ENCODE measurements at places on chromosomes 12 and 14.

- no peak for DNase-seq
Observed at GRCh38 chr12:129394177-129394825, 509.5 kb downstream of the TMEM132D start.

DNA sequence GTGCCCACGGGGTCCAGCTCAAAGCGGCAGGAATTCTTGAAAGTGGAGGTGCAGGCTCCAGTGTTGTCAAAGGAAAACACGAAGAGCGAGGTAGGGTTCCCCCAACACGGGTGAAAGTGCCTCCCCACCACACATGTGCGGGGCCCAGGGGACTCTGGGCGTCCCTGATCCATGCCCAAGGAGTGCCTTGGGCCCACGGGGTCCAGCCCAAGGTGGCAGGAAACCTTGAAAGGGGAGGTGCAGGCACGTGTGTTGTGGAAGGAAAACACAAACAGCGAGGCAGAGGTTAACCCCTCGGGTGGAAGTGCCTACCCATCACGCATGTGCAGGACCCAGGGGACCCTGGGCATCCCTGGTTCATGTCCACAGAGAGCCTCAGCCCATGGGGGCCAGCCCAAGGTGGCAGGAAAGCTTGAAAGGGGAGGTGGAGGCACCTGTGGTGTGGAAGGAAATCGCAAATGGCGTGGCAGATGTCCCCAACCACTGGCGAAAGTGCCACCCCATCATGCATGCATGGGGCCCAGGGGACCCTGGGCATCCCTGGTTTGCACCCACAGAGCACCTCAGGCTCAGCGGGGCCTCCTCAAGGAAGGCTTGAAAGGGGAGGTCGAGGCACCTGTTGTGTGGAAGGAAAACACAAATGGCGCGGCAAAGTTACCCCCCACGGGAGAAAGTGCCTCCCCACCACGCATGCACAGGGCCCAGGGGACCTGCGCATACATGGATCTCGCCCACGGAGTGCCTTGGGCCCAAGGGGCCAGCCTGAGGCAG lies 584.6 kb downstream of the ALG10 start:
- no peak for DNase-seq

- DNase-seq: no peak
Observed at GRCh38 chr12:54416687-54417603, 2.1 kb downstream of the ITGA5 start.

DNA sequence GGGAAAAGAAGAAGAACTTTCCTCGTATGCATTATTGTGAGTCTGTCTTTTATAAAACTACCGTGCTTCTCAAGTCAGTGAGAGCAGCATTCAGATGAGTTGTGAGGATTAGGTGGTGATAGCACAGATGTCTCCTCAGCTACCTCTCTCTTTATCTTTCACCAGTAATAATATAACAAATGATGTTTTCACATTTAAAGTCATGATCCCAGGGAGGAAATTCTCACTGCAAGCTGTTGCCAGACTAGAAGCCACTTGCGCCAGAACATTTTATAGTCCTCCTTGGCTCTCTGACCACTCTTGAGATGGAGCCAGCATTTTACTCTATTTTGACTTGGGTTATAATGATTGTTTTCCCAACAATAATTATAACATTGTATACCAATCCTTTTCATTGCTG lies 443.1 kb downstream of the AEBP2 start:
- no peak for DNase-seq

GRCh38 chr12:93587611-93588010 lies 15.1 kb downstream of the SOCS2 start:
- no peak for DNase-seq

DNA sequence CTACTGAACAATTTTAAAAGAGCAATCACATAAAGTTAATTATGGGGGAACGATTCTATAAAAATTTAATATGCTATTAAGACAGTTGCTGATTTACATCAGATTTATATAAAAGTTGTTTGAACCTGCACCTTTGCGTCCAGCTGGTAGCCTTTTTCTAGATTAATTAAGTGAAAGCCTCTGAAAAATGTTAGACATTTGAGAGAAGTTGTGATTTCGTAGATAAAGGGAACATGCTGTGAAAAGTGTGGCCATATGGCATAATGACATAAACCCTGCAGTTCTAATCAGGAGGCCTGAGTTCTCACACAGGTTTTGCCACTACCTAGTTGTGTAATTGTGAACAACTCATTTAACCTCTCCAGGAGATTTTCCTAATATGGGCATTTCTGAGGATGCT lies 187.2 kb downstream of the TMTC2 start:
- DNase-seq: no peak

GRCh38 chr12:65875640-65876071 lies 51.4 kb downstream of the HMGA2 start:
- no peak for DNase-seq

DNA sequence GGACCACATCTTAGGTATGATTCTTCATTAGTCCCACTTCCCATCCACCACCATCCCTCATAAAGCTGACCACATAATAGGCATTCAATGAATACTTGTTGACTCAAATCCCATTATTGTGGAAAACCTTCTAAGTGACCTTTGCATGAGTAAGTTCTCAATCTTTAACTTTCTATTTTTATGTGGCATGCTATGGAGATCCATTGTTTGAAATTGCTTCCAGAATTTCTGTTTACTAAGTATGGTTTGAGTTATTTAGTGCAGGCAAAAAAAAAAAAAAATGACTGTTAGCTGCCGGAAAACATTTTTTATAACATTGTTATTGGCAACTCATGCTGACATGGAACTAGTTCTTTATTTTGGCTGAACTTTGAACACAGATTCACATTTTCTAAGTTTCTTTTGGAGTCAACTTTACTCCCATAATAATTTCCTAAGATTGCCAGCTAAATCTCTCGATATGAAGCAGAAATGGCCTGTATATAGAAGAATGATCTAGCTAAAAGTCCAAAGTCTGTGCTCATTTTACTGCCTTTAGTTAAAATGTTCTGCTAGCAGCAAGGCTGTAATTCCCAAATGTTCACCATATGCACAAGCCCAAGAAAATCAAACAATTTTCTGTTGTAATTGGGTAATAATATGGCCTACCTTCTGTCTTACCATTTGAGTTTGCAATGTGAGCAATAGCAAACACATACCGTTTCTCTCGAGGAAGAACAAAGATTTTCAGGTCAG lies 77.9 kb downstream of the PTGER2 start:
- DNase-seq: no peak

GRCh38 chr12:29505122-29505521 lies 7.6 kb upstream of the OVCH1 start:
- no peak for DNase-seq

- no peak for DNase-seq
Observed at GRCh38 chr12:82609234-82609914, 77.3 kb upstream of the TMTC2 start.

- no peak for DNase-seq
Observed at GRCh38 chr12:9345171-9345570, 137.0 kb upstream of the PZP start.

DNA sequence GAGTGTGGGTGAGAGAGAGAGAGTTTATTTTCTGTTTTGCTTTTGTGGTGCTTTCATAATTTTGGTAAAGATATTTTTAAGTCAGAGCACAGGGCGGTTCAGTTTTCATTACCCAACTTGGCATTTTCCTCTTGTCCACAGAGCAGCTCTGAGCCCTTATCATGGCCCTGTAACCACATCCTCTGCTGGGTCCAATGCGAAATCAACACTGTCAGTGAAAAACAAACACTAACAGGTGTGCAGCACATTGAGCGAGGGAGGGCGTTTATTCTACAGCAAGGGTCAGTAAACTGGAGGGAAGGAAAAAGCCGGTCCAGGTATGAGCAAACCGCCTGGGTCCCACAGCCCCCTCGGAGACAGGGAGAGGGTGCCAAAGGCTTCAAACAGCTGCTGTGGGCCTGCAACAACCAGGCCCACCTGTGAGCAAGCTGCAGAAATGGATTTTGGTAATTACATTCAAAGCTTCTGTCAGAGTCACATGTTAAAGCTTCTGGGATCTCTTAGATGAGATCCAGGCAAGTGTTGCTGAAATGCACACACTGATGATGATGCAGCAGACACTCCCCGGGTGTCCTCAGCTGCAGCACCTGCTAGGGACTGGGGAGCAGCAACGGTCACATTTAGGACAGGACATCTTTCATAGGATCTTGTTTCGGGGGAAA lies 132.7 kb upstream of the DYRK2 start:
- DNase-seq: no peak

DNA sequence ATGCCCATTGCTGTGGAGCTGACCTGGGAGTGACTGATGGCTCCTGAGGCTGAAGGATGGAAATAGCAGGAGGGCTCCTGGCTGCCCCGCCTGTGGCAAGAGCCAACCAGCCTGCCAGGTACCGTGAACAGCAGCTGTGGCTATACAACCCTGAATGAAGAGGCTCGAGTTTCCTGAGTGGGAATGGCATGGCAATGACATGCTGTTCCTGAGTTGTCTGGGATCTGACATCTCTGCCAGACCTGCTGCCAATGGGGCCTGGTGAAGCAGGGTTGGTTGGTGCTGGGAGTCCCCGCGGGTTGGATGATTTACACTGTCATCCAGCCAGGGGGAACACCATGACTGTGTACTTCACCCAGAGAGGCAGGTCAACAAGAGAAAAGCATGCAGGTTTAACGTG lies 31.8 kb upstream of the LRRC10 start:
- DNase-seq: no peak

- no peak for DNase-seq
Observed at GRCh38 chr14:66624336-66624937, 116.5 kb downstream of the GPHN start.

GRCh38 chr12:103301642-103302591 lies 193.9 kb downstream of the C12orf42 start:
- no peak for DNase-seq

DNA sequence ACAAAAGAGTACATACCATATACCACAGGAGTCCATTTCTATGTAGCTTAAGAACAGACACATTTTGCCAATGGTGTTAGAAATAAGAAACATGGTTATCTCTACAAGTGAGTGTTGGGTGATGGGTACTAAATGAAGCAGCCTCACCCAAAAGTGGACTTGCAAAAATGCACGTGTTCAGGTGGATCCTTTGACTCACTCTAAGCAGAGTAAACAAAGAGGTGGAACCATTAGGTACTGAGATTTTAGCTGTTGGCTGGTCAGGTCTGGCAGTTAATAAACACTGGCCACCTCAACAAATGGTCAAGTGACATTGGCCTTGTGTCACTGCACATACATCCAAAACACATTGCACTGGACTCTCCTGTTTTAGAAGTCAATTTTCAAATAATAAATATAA lies 27.6 kb downstream of the EVL start:
- DNase-seq: peak; percentile 31

Measured in cardiac septum (tissue), 1 donor.